ENCODE measurements at places on chromosomes 3 and 15.

- no peak for DNase-seq
These were observed 62.7 kb downstream of the DGKG start for GRCh38 chr3:186299327-186299726.

DNA sequence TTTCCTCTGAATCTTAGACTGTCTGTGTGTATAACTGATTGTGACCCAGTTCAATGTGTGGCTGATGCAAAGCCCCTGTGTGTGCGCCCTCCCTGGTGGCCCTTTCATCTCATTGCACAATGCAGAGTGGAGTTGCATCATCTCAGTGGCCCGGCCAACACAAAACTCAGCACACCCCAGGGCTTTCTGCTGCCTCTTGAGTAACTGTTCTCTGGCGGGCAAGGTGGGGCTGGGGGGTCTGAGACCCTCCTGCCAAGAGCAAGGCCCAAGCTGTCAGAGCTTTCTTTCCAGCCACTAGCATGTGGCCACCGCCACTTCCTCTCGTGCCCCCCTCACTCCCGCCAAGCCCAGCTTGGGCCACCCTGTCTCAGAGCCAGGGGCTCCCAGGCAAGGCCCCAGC lies 80.7 kb upstream of the ALDH1L1 start:
- DNase-seq, result peak; percentile 22

DNA sequence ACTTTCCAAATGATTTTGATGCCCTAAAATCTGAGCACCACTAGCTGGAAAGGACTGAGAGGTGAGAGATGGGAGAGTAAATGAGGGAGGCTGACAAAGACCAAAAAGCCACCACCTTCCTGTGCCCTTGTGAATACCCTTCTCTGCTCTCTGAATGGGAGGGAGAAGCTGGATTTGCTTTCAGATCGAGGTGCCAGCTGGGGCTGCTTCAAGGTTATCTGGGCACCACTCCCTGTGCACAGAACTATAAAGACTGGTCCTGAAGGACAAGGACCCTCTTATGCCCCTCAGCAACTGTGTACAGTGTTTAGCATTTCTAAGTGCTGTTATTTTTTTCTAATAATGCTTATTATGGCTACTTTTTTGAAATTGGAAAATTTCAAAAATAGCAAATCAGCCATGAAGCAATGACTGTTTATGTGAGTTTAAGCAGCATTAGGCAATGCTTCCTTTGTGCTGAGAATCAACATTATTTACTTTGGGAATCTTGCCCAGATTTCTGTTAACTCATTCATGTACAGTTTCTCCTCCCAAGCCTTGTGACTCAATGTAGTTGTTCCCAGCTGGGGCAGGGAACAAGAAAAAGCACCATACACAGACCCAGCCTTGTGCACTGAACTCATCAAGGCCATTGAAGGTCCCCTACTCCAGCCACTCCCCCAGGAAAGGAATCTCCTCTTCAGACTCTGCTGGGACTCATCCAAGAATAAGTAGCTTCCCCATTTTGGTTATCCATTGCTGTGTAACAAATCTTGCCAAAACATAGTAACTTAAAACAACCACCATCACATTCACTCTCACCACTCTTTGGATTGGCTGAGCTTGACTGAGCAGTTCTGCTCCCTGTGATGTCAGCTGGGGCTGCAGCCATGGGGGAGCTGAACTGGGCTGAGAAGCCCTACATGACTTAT lies 37.3 kb upstream of the CDV3 start:
- peak; percentile 34 for DNase-seq

DNA sequence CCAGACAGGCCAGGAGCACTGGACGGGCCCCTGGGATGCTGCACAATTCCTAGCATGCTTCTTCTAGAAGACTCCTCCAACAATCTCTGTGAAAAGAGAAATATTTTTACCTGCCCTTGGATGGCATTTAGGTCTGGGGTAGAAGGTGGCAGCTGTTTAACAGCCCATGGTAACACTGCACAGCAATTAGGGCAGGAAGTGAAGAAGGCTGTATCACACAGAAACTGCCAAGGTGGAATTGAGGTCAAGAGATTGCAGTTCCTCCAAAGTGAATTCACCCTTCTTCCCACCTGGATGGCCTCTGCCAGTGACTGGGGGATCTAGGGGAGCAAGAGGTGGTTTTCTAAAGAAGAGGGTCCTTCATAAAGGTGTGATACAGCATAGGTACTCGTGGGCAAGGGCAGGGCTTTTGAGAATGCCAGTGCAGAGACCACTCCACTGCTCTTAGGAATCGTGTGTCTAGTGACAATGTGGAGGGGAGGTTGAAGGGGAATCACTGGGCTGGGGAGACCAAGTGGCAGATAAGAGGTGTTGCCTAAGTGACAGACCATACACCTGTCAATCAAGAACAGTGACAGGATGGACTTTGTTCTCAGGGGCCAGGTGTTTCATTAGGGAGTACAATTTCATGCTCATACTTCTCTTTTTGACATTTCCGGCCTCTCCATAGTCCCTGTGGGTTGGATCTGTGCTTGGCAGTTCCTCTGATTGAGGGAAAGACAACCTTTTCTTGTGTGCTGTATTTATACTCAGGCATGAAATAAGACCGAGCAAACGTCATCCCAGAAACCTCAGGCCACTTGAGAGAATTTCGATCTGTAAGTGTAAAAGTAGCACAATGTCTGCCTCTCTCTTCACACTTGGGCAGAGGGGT lies 83.5 kb upstream of the BCL6 start:
- no peak for DNase-seq

DNA sequence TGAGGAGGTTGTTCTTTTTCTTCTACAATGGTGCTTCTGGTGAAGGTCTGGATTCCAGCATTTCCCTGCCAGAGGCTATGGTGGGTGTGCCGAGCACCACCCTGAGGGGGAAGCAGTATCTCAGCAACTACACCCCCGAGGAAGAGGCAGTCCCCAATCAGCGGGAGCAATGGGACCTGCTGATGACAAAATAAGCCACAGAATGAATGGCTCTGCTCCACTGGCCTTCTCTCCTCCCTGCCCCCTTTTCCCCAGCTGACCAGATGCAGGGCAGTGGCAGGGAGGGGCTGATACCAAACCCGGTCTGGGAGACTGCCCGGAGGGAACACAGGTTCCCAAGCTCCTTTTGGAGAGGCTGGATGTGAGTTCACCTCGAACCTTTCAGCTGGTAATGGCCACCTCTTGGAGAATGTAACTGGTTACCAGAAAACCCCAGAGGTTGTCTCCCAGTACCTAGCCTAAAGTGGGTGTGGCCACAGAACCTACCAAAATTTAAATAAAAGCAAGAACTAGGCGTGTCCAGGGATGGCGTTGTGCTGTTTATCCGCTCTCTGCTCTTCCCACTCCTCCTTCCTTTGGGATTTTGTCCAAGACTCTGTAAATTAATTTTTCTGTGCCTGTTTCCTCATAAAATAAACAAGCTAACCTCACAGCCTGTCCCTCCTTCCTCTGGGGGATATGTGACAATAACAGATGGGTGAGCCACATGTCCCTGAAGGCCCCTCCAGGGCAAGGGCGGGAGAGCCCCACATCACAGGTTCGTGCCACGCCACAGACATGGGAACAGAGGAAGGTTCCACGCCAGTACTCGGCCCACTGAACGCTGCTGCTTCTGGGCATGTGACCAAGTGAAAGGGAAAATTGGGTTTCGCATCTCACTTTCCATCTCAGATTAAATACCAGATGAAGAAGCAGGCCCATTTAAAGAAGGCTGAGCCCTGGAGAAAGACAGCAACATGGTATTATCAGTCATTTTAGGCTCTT lies 35.1 kb upstream of the SPTBN5 start:
- DNase-seq, result no peak

- DNase-seq, result no peak
These were observed 93.4 kb downstream of the WDR76 start for GRCh38 chr15:43920254-43920600.

DNA sequence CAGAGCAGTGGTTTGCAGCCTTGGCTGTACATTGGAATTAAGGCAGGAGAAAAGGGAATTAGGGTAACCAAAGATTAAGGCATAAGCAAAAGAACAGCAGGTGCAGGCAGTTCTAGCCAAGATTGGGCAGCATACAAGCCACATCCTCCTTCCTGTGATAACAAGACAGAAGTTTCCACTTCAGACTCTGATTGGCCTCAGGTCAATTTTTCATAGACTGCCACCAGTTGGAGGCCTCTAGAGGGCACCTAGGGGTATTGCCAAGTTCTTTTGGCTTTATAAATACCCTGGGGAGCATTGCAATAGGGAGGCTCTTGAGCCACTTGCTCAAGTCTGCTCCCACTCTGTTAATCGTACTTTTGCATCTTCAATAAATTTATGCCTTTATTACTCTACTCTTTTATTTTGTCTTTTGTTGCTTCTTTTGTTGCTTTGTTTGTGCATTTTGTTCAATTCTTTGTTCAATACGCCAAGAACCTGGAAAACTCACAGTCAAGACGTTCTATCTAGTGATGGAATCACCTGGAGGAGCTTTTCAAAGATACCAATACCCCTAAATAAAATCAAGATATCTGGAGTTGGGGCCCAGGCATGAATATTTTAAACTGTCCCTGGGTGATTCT lies 32.2 kb upstream of the FMN1 start:
- peak; percentile 70 for DNase-seq

DNA sequence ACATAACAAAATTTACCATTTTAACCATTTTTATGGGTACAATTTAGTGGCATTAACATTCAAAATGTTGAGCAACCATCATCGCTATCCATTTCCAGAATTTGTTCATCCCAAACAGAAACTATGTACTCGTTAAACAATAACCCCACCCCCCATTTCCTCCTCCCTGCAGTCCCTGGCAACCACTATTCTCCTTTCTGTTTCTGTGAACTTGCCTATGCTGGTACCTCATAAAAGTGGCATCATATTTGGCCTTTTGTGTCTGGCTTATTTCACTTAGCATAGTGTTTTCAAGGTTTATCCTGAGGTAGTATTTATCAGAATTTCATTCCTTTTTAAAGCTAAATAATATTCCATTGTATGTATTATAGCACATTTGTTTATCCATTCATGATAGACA lies 32.4 kb downstream of the C3orf80 start:
- no peak for DNase-seq

DNA sequence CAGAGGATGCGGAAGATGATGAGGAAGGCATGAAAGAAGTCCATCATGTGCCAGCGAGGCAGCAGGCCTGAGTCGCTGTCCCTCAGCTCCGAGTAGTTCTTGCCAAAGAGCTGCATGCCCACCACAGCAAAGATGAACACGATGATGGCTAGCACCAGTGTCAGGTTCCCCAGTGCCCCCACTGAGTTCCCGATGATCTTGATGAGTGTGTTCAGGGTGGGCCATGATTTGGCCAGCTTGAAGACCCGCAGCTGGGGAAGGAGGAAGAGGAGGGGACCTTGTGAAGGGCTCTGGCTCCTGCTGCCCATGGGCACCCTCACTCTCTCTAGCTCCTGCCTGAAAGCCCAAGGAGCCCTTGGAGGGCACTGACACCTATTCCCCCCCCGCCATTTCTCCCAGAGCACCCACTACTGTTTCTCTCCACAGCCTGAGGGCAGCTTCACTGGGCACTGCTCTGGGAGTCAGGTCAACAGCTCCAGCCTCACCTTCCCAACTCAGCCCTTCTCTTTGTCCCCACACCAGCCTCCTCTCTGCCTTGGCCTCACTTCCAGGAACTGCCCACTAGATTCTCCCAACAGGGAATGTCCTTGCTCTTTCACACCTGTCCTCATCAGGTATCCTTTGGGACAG lies 63.6 kb downstream of the SCN5A start:
- DNase-seq, result no peak

GRCh38 chr3:39295184-39295775 lies 15.4 kb upstream of the CX3CR1 start:
- DNase-seq, result no peak

GRCh38 chr3:161358488-161358887 lies 12.8 kb downstream of the SPTSSB start:
- no peak for DNase-seq

DNA sequence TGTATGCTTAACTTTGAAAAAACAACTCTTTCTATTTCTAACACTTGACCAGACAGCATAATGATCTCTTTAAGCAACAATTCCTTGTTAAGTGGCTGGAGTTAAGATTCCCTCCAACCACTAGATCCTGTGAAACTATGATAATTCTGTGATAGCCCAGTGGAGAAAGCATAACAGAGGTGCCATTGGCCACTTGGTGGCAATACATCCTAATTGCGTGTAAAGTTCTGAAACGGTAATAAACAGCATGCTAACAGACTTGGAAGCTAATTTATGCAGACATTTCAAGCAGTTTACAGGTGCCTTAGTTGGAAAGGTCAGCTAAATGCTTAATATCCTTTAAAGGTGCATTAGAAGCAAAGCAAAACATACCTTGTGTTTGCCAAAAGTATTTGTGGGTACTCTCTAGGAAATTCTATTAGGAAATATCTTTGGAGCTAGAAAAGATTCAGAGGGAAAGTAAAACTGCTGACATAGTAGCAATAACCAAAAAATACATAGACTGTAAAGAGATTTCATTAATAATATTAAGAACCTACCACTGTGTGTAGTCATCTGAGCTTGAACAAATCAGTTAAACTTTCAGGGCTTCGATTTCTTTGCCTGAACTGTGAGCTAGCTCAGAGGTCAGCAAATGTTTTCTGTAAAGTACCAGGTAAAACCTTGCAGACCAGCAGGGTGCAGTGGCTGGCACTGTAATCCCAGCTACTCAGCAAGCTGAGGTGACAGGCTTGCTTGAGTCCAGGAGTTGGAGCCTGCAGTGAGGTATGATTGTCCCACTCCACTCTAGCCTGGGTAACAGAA lies 19.0 kb upstream of the CSTA start:
- no peak for DNase-seq

- DNase-seq, result no peak
These were observed 14.5 kb upstream of the PLD1 start for GRCh38 chr3:171824824-171825221.

DNA sequence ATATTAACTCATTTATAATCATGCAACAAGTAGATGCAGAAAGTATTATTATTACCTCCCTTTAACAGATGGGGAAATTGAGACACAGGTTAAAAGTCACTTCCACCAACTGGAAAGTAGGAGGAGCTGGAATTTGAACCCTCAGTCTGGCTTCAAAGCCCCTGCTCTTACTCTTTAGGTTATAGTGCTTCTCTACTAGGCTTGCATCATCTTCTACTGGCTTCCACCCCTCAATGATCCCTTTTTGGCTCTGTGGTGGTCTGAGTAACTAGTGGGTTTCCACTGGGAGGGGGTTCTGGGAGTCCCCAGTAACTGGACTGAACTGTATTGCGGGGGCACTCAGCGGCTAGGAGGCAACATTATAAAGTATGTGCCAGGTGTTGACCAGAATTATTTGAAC lies 91.0 kb downstream of the CTNNB1 start:
- DNase-seq, result no peak

DNA sequence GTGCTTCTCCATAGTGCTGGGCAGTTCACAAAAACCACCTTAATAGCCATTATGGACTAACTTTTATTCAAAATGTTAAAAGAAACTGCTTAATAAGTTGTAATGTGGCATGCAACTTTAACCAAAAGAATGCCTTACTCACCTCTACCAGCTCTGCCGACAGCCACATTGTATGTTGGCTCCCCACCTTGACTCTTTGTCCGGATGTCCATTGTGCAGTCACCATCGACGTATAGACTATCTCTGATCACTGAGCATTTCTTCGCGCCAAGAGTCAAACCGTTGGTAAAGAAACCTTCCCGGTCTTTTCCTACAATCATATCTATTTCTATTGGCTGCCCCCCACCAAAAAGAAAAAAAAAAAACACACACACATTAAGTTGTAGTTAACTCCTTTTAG lies 2.5 kb downstream of the PFN2 start:
- no peak for DNase-seq
